Esophagus squamous epithelium (tissue), 5 donors: ENCODE measurements at places on chromosomes 11 and 22.

GRCh38 chr11:1333091-1333772, 23.8 kb upstream of the TOLLIP start:
- no peak overlapping the region for H3K4me3 ChIP-seq
- H3K4me1 ChIP-seq, result peaks cover 13% of the 10 kb centered on the region
- no peak overlapping the region for H3K27ac ChIP-seq
- H3K27me3 ChIP-seq, result no peaks in the 10 kb centered on the region

DNA sequence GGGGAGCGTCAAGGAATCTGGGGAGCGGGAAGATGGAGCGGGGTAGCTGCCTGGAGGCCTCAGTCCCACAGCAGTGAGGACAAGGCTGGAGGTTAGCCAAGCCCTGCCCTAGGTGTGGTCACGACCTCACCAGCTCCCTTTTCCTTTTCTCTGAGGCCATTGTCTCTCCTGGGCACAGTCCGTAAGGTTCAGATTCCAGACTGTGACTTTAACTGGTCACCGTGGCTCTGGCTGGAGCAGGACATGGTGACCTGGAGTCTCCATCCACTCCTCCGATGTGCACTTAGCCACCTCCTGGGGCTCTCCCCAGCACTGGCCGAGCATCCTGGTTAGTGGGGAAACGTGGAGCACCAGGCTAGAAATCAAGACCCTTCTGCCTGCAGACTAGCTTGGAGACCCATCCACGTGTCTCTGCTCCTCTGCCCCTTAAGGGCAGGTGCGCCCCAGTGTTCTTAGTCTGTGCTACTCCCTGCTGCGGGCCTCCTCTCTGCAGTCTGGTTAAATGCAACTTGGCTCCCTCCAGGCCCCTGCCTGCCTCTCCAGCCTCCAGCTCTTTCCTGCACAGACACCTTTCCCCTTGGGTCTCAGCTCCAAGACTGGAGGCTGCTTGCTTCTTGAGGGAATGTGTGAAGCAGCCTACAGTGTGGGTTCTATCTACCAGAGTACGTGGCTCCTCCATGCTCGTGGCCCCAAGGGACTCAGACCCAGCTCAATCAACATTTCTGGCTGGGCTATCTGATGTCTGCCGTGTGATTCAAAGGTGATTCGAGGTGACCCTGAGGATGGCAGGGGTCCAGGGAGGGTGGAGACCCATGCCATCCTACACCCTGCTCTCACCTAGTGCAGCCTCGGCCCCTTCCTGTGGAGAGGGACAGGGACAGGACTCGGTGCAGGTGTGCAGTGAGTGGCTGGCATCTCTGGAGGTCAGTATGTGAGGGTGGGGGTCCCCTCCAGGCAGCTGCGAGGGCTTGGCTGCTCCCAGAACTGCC, 5.2 kb downstream of the SLC25A1 start:
- H3K27me3 ChIP-seq, result peaks cover 1% of the 10 kb centered on the region
- H3K4me3 ChIP-seq, result peak overlapping the region; percentile 74
- H3K36me3 ChIP-seq, result no peaks in the 10 kb centered on the region

- H3K4me1 ChIP-seq, result peaks cover 3% of the 10 kb centered on the region
- no peaks in the 10 kb centered on the region for H3K27me3 ChIP-seq
- H3K36me3 ChIP-seq, result no peaks in the 10 kb centered on the region
- no peak overlapping the region for H3K4me3 ChIP-seq
- no peak overlapping the region for H3K27ac ChIP-seq
Observed at GRCh38 chr22:46958658-46959057, 196.2 kb downstream of the TBC1D22A start.

DNA sequence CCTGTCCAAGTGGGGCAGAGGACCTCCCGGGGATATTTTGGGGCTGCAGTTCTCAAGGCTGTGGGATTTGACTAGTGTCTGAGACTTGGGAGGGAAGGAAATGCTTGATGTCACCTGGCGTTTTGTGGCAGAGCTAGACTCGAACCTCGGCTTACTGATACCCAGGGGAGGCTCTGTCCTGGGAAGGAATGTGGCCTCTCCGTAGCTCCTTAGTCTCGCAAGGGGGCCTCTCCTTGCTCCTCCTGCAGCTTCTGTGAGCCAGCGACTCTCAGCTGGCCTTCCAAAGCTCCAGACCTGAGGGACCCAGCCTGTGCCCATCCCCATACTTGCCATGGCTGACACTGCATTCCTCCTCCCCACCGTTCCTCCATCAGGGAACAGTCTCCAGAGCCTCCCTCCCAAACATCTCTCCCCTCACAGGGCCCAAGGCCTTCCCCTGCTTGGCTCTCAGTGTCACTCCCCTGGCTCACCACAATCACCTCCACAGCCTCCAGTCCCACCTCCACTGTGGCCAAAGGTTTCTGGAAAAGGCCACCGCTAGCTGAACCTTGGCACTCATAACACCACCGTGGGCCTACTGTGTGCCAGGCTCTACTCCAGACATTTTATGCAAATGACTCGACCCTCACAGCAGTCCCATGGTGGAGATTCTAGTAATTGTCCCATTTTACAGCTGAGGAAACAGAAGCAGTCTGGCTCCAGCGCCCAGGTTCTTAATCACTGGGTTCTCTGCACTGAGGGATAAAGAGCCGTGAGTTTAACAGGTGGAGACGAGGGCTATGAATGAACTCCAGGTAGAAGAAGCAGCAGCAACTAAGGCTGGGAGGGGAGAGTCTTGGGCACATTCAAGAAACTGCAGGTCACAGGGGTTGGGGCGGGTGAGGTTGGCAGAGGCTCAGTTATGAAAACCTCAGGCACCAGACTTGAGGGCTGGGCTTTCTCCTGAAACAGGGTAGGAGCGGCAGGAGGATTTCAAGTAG, 12.1 kb downstream of the P2RY2 start:
- no peaks in the 10 kb centered on the region for H3K27me3 ChIP-seq
- no peak for DNase-seq
- H3K4me3 ChIP-seq, result no peak overlapping the region
- H3K27ac ChIP-seq, result no peak overlapping the region

DNA sequence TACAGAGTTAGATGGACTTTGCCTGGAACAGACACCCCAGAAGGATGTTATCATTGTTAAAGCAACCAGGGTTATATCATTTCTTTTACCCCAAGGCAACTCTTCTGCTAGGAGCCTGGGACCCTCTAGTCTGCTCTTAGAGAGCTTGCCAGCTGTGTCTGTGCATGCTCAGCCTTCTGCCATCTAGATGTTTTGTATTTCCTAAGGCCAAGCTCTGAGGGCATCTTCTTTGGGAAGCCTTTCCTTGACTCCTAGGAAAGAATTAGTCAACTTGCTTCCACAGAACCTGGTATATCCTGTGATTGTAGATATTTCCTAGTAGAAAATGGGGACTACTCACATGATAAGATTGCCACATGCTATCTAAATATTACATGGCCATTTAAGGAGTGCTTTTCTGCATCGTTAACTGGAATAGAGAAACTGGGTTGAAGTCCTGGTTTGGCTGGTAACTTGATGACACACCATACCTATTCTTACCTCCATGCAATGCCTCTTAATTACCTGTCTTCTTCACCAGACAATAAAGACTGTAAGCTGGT, 87.6 kb downstream of the STIM1 start:
- no peak for DNase-seq
- no peaks in the 10 kb centered on the region for H3K36me3 ChIP-seq
- H3K27me3 ChIP-seq, result no peaks in the 10 kb centered on the region
- peaks cover 69% of the 10 kb centered on the region for H3K4me1 ChIP-seq

- no peaks in the 10 kb centered on the region for H3K27me3 ChIP-seq
- no peak overlapping the region for H3K27ac ChIP-seq
- H3K4me3 ChIP-seq, result no peak overlapping the region
- H3K4me1 ChIP-seq, result no peaks in the 10 kb centered on the region
- H3K36me3 ChIP-seq, result no peaks in the 10 kb centered on the region
Observed at GRCh38 chr11:10742460-10743208, 8.4 kb upstream of the CTR9 start.

DNA sequence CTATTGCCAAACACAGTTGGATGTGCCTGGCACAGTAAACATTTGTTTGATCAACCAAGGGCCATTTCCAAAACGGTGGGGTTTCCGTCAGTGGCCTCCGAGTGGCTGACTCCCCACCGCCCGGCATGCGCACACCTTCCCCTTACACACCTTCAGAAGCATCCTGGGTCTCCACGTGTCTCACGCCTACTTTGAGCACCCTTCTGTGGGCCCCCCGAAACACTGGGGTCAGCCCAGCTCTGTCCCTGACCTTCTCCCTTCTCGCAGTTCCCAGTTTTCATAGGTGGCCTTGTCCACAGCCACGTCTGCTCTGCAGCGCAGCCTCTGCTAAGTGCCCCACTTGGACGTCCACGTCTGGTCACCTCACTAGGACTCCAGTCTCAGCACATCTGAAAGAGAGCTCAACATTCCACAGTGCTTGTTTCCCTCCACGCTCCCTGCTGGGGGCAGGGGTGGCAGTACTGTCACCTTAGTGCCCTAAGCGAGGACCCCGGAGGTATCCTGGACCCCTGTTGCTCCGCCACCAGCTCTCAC, 13.2 kb upstream of the SHANK2 start:
- H3K27me3 ChIP-seq, result peaks cover 32% of the 10 kb centered on the region
- no peak for DNase-seq
- H3K27ac ChIP-seq, result no peak overlapping the region
- H3K36me3 ChIP-seq, result no peaks in the 10 kb centered on the region

DNA sequence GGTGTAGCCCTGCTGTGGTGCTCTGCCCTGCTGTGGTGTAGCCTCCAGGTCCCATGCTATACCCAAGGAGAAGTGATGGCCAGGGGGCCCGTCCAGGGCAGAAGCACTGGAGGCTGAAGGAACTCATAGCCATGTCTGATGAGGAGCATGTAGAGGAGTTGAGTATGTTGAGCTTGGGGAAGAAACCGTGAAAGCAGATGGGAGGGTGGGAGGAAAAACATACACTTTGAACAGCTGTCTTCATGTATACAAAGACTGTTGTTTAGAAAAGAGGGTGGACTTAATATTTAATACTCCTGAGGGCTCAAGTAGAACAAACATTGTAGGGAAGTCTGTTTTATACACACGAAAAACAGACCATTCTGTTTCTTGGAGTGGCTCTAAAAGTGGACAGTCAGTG, 26.6 kb upstream of the TTC12 start:
- no peak overlapping the region for H3K27ac ChIP-seq
- no peak for DNase-seq
- no peak overlapping the region for H3K4me3 ChIP-seq
- H3K4me1 ChIP-seq, result no peaks in the 10 kb centered on the region
- H3K27me3 ChIP-seq, result peaks cover 4% of the 10 kb centered on the region
- H3K36me3 ChIP-seq, result no peaks in the 10 kb centered on the region

DNA sequence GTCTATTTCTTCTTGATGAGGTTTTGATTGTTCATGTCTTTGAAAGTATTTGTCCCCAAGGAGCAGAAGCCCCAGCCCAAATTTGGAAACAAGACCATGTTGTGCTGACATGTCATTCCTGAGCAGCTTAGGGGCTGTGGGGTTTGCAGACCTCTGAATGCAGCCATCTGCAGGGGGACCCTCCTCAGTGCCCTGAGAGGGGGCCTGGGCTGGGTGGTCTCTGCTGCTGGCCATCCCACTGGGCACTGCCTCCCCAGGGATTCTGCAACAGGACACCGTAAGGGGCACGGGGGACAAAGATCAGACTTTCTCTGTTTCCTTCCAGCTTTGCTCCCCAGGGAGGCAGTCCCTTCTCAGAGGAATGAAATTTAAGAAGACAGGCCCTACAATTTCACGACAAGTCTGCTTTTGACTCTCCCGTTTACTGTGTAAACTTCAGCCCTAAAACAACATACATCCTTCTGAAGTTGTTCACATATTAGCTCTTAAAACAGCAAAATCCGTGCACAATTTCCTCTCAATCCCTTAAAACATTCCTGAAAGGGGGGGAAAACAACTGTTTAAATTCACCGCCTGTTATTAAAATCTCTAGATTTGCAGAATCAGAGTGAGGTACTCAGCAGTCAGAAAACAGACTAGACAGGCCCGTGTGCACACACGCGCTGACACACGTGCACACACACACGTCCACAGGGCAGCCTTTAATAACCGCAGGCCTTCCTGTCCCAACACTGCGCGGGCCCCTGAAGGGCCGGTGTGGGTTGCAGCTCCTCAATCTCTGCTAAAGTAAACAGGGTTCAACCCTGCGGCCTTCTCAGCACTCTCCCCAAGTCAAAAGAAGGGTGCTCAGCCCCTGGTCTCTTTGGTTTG, 109.8 kb downstream of the KCNQ1 start:
- DNase-seq, result no peak
- no peaks in the 10 kb centered on the region for H3K27me3 ChIP-seq
- no peaks in the 10 kb centered on the region for H3K36me3 ChIP-seq
- H3K4me3 ChIP-seq, result no peak overlapping the region
- H3K27ac ChIP-seq, result no peak overlapping the region

GRCh38 chr11:33402066-33402465, 144.9 kb downstream of the HIPK3 start:
- H3K27me3 ChIP-seq, result no peaks in the 10 kb centered on the region
- no peaks in the 10 kb centered on the region for H3K4me1 ChIP-seq
- no peak overlapping the region for H3K27ac ChIP-seq
- DNase-seq, result no peak
- no peak overlapping the region for H3K4me3 ChIP-seq
- no peaks in the 10 kb centered on the region for H3K36me3 ChIP-seq

DNA sequence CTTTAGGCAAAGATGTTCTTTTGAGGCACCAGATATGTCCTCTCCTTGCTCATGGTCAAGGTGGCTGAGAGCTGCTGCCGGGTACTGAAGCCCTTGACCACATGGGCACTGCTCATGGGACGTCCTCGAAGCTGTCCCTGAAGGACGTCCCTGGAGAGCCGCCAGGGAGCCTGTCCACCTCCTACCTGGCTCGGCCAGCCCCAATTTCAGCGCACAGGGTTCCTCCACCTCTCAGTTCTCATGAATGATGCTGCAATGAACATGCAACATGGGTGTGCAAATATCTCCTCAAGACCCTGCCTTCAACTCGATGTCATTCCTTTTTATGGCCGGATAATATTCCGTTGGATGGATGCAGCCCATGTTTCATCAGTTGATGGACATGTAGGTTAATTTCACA, 24.4 kb upstream of the TOLLIP start:
- DNase-seq, result no peak
- no peaks in the 10 kb centered on the region for H3K36me3 ChIP-seq
- H3K4me1 ChIP-seq, result peaks cover 26% of the 10 kb centered on the region
- no peaks in the 10 kb centered on the region for H3K27me3 ChIP-seq
- no peak overlapping the region for H3K27ac ChIP-seq

- DNase-seq, result no peak
- no peaks in the 10 kb centered on the region for H3K36me3 ChIP-seq
- H3K27me3 ChIP-seq, result no peaks in the 10 kb centered on the region
- peak overlapping the region; percentile 92 for H3K27ac ChIP-seq
- no peaks in the 10 kb centered on the region for H3K4me1 ChIP-seq
- H3K4me3 ChIP-seq, result peak overlapping the region; percentile 93
Observed at GRCh38 chr11:8870411-8871170, 40.4 kb upstream of the AKIP1 start.

- no peak overlapping the region for H3K27ac ChIP-seq
- no peak overlapping the region for H3K4me3 ChIP-seq
- H3K27me3 ChIP-seq, result no peaks in the 10 kb centered on the region
- H3K4me1 ChIP-seq, result no peaks in the 10 kb centered on the region
- no peaks in the 10 kb centered on the region for H3K36me3 ChIP-seq
Observed at GRCh38 chr11:2744166-2744565, 44.4 kb upstream of the KCNQ1OT1 start.

- no peak overlapping the region for H3K27ac ChIP-seq
- H3K27me3 ChIP-seq, result no peaks in the 10 kb centered on the region
Observed at GRCh38 chr11:26150031-26150430, 181.9 kb upstream of the ANO3 start.
